Thoracic aorta endothelial cell (primary cell): ENCODE measurements at places on chromosomes 13 and 19. TPM values are rescaled to one million over a fixed set of nuclear protein-coding genes. Genes with fewer than 3 reads are reported as not detected.

Gene METTL21C
- total RNA-seq, result not detected in 2 replicates

Gene LPAR2
- total RNA-seq, result 0.66 and 1.8 TPM in 2 replicates

Gene BCAM
- 14.5 and 27.0 TPM in 2 replicates for total RNA-seq

Gene NOVA2
- 8.5 and 16.4 TPM in 2 replicates for total RNA-seq

Gene B3GLCT
- 17.0 and 17.2 TPM in 2 replicates for total RNA-seq

Gene MBD3L2
- not detected in 2 replicates for total RNA-seq
